ENCODE measurements at places on chromosomes 3 and 15.

DNA sequence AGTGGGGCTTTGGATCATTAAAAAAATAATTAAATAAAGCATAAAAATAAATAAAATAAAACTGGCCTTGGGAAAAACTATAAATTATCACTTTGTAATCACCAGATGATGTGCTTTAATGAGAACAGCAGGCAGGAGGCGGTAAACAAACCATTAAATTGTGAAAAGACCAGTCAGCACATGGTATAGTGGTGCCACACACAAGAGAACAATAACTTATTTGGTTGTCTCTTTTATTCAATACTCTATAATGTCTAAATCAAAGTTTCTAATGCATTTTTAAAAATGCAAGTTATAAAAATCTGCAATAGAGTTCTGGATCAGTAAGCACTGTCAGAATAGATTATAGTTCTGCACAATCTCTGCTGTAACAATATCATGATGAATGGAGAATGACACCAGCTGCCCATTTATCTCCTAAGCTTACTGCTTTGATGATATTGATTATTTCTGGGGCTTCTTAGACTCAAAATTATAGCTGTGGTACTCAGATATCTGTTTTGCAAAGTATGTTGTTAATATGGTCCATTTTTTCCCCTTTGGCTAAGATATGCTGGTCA is 259.3 kb downstream of the NAALADL2 start:
- no peak for DNase-seq

DNA sequence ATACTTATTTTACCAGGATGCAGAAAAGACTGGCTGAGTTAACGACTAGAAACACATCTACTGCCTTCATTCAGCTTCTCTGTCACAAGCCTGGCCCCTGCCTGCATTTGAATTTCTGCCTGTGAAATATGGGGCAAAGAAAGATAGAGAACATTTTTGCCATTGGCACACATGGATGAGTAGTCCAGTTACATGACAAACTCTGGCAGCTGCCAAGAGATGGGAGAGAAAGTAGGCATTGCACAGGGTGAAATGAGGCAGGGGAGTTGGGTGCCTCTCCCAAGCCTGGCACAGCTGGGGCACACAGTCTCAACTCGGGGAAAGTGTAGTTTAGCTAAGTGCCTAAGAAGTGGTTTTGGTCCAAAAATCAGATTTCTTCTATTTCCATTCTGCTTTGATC is 24.0 kb downstream of the ANXA2 start:
- DNase-seq: no peak

DNA sequence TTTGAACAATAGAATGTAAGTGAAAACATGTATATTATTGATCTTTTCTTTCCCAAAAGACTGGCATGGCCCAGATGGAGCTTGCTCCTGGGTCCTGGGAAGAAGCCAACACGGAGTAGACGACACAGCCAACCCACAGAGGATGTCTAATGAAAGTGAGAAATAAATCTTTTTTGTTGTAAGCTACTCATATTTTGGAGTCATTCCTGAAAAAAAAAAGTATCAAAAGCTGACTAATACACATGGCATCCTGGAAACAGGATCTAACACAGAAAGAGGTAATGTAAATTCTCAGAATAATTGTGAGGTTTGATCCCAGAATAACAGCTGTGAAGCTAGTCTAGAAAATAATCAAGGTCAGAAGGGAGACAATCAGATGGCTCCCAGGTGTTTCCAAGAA is 12.6 kb upstream of the FRMD5 start:
- DNase-seq: no peak

- no peak for DNase-seq
These were observed 253.1 kb downstream of the RBMS3 start for GRCh38 chr3:29534006-29534405.

- DNase-seq: peak; percentile 24
These were observed 3.7 kb downstream of the IFT80 start for GRCh38 chr3:160395297-160395696.

DNA sequence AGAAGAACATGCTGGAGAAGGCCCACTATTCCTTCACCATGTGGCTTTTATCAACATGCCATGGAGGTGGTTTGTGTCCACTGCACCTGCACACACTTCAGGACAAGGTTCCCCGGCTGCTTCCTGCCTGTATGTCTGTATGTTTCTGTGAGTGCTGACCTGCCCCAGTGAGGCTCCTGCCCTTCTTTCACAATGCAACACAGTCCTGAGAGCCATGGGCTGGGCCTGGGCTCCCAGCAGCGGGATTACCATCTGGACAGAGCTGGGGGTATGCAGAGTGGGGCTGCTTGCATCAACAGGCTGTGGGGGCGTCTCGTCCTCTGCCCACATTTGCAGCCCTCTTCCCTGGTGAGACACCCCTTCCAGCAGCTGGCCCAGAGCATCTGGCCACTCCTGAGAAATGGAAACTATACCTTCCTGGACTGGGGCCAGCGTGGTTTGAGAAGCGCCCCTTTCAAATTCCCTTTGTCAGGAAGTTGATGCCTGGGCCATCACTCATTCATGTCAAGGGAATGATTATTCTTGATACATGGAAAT is 29.3 kb upstream of the C15orf39 start:
- DNase-seq: no peak

DNA sequence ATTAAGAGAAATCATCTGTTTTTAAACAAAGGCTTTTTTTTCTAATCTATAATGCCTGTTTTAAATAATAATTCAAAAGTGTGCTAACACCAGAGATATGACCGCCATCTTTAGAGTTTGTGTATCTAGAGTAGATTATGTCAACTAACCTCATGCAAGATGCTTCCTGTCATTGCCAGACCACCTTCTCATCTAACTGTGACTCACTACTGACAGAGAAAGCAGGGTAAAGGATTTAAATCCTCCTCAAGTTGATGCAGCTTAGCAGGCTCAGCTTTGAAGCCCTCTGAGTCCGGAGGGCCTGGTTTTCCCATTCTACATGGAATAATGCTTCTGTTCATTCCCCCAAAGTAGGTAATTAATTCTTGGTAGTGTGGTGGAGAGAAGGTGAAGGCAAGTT is 108.5 kb downstream of the ECT2 start:
- peak; percentile 15 for DNase-seq
